ENCODE measurements at places on chromosomes 6 and 20.

- no peak for DNase-seq
Observed at GRCh38 chr20:37734228-37734985, 40.6 kb downstream of the CTNNBL1 start.

GRCh38 chr6:166930354-166930891, 25.9 kb downstream of the RNASET2 start:
- no peak for DNase-seq

DNA sequence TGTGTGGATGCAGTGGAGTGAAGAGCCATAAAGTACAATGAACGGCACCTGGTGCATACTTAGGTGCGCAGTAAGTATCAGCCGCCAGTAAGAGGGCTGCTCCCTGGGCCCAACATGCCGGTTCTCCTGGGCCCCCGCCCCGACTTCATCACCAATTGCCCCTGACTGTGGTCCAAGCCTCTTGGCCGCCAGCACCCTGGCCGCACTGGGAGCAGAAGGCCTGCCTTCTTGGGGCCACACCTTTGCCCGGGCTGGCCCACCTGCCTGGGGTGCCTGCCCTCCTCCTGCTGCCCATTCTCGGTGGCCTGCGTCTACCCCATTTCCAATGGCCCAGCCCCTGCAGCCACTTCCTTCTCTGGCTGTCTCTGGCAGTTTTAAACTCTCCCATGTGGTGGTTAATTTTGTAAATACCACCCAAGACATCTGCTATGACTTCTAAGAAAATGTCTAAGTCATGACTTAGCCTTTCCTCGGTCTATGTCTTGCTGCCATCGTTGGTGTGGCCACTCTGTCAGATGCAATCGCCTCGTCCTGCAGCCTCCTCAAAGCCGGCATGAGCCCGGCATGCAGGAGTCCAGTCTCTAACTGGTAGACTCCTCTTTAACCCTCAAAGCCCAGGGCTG, 36.8 kb downstream of the PMEPA1 start:
- no peak for DNase-seq

- no peak for DNase-seq
Observed at GRCh38 chr6:20845592-20845991, 311.3 kb downstream of the CDKAL1 start.

DNA sequence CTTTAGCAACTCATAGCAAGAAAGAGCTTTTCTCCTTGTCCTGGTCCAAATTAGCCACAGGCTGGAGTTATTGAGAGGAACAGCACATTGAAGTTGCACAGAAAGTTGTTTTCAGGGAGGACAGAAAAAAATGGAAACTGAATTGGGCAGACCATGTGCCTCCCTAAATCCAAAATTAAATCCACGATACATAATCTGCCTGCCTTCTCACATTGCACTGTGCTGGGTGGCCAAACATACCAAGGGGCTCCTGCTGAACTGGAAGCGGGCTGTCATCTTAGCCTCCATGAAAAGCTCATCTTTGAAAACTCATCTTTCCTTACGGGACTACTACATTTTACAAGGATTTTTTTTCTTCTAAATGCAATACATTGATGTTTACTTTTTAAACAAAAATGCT, 59.9 kb downstream of the TNFAIP3 start:
- no peak for DNase-seq

DNA sequence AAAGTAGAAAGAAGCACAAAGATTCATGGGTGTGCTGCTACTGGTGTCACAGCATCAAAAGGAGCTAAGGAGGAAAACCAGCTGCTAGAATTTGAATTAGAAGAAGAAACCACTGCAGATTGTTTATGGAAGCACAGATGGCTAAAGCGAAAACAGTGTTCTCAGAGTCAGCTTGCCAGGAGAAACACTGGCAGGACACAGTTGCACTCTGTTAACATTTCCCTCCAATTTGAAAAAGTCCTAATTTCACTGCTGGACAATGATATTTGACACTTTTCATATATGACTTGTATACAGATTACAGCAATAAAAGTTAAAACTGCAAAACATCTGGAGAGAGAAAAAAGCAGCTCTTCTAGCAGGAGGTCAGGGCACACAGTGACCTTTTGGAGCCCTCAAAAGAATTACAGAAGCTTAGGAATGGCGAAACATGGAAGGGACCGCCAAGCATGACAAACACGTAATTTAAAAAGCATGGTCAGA, 314.5 kb downstream of the COL12A1 start:
- no peak for DNase-seq

GRCh38 chr6:107770541-107770940, 53.6 kb downstream of the SCML4 start:
- DNase-seq: no peak

DNA sequence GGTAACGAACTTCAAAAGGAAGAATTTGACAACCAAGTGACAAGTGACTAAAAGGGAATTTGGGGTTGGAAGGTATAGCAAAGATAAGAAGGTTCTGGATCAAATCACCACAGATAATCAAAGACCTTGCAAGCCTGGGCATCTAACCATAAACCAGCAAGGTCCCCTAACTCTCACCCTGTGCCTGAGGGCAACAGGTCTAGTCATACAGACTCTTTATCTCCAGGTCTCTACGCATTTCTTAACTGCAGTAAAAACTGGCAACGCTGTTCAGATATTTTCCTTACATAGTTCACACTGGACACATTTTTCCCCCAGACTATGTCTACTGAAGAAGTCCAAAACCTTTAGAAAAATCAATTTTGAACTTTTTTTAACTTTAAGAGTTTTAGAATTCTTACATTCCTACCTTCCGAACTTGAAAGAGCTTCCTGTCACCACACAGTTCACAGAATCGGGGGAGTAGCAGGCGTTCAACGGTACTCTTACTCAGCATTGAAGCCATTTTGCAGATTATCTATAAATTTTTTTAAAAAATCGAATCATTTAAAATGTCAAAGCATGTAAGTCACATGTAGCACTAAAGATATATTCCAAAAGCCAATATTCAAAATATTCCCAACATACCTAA, 23.0 kb upstream of the ANKRD60 start:
- DNase-seq: no peak

DNA sequence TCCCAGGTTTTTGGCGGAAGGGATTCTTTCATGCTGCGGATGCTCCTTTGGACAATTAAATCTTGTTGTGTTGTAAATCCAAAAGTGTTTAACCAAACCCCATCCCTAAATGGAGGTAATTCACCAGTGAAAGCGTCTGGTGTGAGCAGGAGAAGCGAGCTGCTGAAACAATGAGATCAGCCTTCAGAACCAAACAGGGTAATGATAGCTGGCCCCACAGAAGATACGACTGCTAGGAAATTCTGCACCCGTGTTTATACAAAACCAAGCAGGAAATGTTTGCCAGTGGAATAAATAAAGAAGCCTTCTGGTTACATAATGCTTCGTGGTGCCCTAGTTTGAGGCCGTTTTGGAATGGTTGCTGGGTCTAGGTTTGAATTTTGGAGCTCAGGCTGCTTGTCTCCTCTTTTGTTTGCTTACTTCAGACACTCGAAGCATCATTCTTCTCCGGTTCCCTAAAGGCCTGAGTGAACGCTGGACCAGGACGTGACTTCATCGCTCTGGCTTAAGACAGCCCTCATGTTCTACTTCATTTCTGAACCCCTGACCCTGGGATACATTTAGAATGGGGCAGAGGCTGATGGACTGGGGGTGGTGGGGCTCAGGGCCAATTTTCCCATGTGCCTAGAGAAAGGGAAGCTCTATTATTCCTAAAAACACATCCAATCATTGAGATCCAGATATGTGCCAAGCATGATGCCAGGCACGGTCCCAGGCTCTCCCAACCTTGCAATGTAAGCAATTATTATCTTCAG, 61.6 kb upstream of the JAG1 start:
- DNase-seq: no peak

DNA sequence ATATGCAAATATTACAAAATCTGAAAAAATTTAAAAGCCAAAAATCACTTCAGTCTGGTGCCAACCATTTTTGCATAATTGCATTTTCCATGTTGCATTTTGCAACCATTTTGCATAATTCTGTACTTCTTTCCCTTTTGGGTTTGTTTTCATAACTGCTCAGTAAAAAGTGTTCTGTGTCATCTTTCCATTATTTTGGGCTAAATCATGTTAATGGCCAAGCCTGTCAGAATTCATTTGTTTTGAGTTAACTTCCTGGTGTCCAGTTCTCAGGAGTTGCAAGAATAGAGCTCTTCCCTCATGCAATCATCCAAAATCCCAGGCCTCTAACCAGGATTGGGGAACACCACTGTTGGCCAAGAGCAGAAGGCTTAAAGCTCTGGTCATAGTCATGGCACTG, 133.6 kb downstream of the MTHFD1L start:
- no peak for DNase-seq

DNA sequence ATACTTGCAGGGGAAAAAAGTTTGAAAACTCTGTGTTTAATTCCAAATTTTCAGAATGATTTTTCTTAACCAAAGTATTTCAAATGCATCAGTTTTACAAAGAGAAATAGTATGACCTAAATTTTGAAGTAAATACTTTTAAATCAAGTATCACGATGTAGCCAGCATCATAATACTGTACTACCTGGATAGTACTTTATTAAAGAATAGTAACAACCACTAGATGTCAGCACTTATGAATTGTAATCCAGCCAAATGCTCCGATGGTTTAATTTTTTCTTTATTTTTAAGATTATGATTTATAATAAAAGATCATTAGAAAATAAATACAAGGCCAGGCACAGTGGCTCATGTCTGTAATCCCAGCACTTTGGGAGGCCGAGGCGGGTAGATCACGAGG, 37.2 kb upstream of the HACE1 start:
- no peak for DNase-seq

DNA sequence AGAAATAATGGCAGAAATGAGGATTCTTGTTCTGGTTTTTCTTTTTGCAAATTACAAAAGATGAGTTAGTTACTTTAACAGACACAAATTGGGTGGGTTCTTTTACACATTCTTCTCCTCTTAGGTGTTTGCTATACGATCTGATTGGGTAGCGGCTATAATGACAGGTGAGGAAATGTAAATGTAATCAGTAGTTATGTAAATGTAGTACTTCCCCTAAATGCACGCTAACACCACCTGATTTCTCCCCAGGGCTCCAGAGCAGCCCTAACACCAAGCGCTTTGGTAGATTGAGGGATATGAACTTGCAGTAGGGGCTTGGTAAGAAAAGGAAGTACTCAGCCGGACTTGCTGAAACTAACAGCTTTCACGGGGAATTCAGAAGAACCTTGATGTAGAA, 499.4 kb upstream of the NOX3 start:
- no peak for DNase-seq

- DNase-seq: no peak
Observed at GRCh38 chr6:133705066-133705465, 183.8 kb upstream of the TCF21 start.

- DNase-seq: no peak
Observed at GRCh38 chr20:59365611-59366285, 65.3 kb downstream of the EDN3 start.

DNA sequence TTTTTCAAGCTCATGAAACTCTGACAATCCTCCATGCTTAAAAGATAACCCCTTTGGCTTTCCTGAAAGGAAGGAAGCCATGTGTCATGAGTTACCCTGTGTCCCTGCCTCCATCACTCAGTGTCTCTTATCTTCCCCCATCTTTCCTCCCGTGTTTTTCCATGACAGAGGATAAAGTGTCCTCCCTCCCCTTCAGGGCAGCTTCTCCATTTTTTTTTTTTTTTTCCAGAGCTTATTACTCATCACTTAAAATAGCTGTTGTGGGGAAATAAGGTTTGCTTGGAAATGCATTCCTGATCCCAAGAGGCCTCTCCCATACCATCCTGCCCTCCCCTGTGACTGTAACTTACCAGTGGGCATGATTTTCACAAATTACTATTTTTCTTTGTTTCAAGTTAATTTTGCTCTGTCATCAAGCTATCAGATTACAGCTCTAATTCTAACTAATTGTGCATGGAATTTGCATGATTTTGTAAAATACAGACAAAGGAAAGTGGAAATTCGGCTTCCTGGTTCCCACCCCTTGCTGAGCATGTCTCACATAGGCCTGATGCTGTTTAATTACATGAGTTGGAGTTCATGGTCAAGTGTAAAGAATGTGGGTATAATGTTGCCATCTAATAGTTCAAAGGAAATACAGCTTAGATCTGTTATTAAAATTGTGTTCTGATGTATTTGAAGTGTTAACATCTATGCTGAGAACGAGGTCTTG, 614.5 kb upstream of the FLRT3 start:
- no peak for DNase-seq

DNA sequence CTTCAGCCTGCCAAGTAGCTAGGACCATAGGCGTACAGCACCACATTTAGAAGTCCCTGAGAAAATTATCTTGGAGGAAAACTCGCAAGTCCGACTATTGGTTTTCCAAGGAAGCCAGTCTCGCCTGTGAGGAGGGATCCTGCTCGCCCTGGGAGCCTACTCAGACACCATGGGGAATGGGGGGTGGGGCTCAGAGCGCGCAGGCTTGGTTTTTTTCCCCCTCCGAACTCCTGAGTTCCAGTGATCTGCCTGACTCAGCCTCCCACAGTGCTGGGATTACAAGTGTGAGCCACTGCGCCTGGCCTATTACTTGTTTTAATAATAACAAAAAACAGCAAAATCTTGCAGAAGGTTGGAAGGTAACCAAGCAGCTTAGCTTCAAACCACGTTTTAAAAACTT, 153.7 kb downstream of the OR2B2 start:
- DNase-seq: no peak

GRCh38 chr6:41271901-41272395, 14.5 kb downstream of the TREM1 start:
- DNase-seq: peak; percentile 99

GRCh38 chr6:26205625-26206574, 118.7 kb downstream of the HFE start:
- peak; percentile 83 for DNase-seq

DNA sequence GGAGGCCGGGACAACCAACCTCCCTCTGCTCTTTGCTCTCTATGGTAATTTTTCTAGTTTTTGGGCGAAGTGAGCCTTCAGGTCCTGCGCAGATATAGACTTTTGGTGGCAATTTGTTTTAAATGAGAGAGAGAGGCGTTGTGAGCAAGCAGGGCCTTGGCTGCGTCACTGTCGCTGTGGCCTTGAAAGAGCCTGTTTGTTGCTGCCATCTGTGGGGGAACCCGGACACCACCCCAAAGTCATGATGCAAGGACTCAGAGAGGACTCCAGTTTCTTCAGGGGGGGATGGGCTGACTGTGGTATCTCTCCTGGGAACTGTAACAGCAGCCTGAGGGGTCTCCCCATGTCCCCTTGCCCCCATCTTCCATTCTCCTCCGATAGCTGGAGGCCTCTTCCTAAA, 462.7 kb upstream of the SULF2 start:
- DNase-seq: no peak

- no peak for DNase-seq
Observed at GRCh38 chr20:10236540-10237533, 18.2 kb downstream of the SNAP25 start.

Measured in CD14-positive monocyte (primary cell).